ENCODE measurements at places on chromosomes 3 and 15.

DNA sequence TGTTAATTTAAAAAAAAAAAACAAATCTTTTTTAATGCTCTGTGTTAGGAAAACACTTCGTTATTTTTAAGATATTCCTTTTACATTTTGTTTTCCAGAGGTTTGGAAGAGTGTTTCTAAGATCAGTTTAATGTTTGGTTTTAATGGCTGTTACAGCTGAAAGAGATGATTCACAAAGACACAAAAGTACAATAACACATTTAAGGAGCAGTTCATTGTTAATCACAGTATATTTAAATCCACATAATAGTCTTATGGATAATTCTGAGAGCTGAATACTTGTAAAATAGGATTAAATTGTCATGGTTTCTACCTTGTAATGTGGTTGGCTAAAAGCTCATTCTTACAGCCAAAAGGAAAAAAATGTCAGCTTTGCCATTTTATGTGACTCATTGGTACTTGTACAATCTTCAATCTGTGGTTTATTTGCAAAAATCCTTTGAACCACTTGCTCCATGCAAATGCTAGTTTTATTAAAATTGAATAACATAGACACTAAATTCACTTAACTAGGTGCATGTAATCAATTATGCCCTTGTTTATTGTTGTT, 426.4 kb downstream of the NLGN1 start:
- no peak for DNase-seq

- DNase-seq, result no peak
Measured at GRCh38 chr3:14335774-14336748, 66.3 kb upstream of the SLC6A6 start.

GRCh38 chr15:47824147-47824546, 106.8 kb downstream of the SEMA6D start:
- DNase-seq, result no peak

DNA sequence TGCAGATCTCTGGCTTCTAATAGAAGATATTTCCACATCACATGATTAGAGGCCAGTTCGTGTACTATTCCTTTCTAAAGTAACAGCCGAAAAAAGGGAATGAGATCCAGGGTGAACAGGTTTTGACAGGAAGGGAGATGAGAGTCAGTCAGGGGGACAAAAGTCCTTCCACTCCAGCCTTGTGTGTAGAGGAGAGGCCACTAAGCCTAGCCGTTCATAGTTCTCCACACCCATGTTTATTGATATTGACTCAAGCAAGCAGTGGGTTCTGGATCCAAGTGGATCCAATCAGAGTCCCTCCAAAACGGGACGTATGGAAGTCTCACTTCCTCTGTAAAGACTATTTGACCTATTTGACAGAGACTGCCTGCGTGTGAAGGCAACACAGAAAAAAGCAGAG, 80.4 kb upstream of the LRIG1 start:
- DNase-seq, result no peak

- DNase-seq, result no peak
Measured at GRCh38 chr3:31960793-31961431, 20.1 kb downstream of the OSBPL10 start.

GRCh38 chr15:41462084-41462795, 31.4 kb upstream of the ITPKA start:
- DNase-seq, result no peak

- no peak for DNase-seq
Measured at GRCh38 chr15:35596285-35596684, 50.3 kb upstream of the DPH6 start.

DNA sequence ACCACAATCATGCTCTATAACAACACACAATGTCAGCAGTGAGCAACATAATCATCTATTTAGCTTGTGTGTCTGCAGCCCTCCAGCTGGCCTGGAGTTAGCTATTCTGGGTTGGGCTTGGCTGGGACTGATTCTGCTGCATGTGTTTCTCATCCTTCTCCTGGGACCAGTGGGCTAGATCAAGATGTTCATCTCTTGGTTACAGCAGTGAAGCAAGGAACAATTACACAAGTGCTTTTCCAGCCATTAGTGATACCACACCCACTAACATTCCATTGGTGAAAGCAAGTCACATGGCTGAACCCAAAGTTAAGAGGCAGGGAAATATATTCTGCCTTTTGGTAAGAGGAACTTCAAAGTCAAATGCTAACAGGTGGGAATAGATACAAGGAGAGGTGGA, 14.6 kb downstream of the NUDT16 start:
- no peak for DNase-seq

DNA sequence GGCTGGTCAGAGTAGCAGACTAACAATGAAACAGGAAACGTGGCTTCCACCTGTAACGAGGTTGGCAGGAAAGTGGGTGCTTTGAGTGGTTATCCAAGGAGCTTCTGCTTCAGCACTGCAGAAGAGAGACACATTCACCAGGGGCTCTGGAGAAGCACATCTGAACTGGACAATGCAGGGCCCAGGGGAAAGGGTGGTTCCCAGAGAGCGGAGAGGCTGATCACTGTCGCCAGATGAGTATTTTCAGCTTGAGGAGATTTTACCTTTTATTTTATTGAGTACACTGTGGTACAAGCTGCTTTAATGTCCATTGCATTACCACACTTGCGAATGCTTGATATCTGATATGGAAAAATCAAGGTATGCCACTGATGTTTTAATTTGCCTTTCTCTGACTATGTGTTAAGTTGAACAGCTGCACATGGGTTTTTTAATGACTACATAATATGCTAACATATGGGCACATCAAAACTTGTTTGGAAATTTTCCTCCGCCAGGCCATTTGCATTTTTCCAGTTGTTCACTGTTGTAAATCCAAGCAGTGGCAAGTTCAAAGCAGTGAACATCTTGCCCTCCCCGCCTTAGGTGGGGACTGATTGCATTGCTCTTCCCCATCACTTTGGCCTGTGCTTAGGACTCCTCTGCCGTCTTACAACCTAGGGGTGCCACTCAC, 52.1 kb downstream of the LRTM1 start:
- no peak for DNase-seq

- no peak for DNase-seq
Measured at GRCh38 chr3:154936196-154936595, 143.9 kb upstream of the MME start.

DNA sequence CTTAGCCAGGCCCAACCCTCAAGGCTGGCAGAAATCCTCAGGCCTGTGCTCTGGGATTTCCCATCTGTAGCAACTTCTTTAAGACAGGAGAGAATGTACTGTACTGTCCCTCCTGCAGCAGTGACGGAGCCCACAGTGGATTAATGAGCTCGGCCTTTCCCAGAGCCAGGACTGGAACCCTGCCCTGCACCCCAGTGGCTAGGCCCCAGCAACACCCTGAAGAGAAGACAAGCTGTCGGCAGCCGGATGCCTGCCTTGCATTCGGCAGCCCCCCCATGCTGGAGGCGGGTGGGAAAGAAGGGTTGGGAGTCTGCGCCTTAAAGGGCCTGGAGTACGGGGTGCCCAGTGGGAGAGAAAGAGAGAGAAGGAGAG, 32.0 kb downstream of the KLHL25 start:
- DNase-seq, result no peak

- DNase-seq, result no peak
Measured at GRCh38 chr3:107954845-107955244, 136.0 kb downstream of the CD47 start.

DNA sequence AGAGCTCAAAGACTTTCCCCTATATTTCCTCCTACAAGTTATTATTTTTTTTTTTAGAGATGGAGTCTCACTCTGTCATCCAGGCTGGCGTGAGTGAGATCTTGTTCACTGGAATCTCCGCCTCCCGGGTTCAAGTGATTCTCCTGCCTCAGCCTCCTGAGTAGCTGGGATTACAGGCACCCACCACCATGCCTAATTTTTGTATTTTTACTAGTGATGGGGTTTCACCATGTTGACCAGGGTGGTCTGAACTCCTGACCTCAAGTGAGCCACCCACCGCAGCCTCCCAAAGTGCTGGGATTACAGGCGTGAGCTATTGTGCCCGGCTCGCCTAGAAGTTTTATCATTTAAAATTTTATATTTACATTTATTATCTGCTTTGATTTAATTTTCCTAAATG, 5.9 kb downstream of the AKAP13 start:
- no peak for DNase-seq

DNA sequence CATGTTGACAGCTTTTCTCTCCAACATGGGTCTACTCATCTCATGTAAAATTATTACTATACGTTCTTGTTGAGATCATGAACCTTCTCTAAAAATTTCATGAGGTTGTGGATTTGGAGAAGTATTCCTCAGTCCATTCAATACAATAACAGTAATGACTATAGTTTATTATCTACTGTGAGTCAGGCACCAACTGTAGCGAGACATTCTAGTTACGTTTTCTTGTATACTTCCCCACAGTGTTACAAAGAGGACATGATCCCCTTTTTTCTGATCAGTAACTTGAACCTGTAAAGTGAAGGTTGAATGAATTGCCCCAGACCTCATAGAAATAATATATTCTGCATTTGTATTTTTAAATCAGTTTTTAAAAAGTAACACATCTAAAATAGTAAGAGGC, 76.4 kb downstream of the AKAP13 start:
- DNase-seq, result no peak

DNA sequence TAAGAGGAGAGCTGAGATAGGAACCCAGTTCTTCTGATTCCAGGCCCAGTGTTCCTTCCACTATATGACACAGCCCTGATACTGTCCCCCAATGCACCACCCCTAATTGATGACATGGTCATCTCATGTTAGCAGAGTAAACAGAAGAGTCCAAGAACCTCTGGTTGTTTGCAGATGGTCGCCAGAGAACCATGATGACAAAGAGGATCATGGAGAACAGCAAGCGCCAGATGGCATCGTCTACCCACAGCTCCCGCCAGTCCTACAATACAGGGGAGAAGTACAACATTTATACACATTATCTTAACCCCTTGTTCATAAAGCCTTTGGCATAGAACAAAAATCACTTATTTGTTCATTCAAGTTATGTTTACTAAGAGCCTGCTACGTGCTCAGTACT, 18.5 kb upstream of the VPS39 start:
- no peak for DNase-seq

- no peak for DNase-seq
Measured at GRCh38 chr15:58148120-58148519, 9.9 kb downstream of the AQP9 start.

GRCh38 chr3:38120693-38121450, 16.1 kb downstream of the ACAA1 start:
- DNase-seq, result no peak

DNA sequence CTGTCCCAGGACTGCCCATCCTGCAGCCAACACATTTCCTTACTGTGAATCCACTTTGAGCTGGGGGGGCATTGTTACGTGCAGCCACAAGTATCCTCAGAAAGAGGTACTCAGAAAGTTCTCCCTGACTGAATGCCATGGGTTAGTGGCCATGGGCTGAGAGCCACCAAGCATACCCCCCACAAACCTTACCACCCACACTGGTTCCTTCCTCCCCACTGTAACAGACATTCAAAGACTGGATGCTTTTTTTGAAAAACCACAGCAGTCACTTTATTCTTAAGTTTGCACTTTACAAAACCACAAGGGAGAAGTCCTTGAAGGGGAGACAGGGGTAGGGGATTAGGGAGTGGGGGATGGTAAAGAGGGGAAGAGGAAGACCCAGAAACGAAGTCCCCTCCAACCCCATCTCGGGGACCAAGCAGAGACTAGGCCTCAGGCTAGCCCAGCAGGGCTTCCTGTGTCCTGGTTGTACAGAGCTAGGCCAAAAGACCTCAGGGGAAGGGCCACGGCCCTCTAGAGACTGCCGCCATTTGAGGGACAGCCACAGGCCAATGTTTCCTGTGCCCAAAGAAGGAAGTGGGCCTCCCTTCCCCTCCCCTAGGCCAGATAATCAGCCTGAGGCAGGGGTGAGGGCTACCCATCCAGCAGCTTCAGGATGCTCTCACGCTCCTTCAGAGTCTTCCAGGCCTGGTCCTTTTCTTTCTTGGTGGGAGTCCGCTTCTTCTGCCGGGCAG, 10.1 kb upstream of the CAMK1 start:
- DNase-seq, result peak; percentile 97

DNA sequence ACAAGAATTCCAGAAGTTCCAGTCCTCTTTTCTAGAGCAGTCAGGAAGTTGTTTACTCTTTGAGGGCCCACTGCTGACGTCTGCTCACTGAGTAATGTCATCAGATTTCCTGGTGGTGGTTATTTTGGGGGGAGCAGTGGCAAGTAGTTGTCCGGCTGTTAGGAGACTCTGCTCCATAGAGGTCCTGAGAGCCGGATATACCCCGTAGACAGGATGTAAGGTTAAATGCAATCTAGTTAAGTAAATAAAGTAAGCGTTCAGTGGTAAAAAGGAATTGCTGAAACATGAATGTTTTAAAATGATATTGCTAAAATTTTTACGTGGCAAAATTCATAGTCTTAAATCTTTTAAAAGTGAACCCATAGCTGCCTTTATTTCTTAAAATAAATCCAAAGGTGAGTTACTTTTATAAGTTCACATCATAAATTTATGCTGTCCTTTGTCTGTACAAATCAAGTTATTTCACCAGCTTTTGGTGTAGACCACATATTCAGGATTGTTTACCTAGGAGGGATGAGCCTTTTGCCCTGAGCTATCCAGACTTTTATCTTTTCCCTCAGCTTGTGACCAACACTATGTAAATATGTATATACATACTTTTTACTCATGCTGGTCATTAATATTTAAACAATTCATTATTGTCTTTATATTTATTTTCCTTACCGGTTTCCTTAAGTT, 65.8 kb downstream of the PDE8A start:
- no peak for DNase-seq

DNA sequence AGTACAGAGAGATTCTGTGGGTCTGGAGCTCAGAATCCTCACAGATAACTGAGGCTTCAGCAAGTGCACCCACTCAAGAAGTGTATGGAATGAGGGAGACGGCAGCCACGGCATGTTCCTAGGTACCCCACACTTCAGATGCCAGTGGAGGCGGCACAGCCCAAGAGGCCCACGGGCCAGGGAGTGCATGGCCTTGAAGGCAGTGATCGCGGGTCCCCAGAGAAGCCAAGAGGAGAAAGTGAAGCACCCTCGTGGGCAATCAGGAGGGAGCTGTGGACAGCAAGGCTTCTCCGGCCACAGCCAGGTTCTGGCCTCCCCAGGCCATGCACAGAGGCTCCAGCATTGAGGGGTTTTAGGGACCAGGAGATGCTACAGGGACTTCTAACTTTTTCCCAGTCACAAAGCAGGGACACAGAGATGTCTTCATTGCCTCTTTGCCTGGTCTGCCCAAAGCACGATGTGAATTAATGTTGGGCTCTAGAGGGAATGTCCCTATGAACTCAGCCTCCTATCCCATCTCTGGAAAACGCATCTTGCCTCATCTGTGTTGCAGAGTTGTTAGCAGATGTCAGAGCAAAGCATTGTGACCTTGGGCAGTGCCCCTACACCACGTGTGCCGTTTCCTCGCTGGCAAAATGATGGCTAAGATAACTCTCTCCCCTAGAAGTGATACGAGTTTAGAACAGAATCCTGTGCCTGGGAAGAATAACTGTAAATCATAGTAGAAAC, 2.6 kb upstream of the MAP6D1 start:
- no peak for DNase-seq

DNA sequence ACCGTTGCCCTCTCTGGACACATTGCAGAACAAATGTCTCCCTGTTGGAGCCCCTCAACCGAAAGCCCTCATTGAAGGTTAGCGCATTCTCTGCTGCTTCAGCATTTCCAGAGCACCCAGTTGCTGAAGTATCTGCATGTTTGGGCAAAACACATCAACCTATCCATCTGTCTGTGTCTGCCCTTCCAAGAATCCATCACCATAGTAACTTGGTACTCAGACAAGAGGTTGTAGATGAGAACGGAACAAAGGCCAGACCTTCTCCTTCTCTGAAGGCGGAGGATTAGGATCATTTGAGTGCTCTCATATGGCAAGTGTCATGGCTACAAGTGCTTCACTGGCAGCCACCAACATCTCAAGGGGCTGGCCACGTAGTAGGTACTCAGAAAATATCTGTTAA, 23.1 kb upstream of the RHO start:
- DNase-seq, result no peak

All from KG1 (cell line).